Left ventricle myocardium inferior (tissue), 1 donor: ENCODE measurements at places on chromosomes 5 and 9. TPM values are rescaled to one million over a fixed set of nuclear protein-coding genes. Genes with fewer than 3 reads are reported as not detected.

INSL6 gene
- not detected for total RNA-seq

DRD1 gene
- total RNA-seq, result not detected

PALM2AKAP2 gene
- 90.2 TPM for total RNA-seq

F2RL2 gene
- total RNA-seq, result 0.22 TPM

TLR4 gene
- total RNA-seq, result 14.2 TPM

HSPB3 gene
- total RNA-seq, result 418 TPM

KIF20A gene
- total RNA-seq, result 0.77 TPM

PCDHB11 gene
- 0.77 TPM for total RNA-seq

CEP78 gene
- 3.4 TPM for total RNA-seq

SPEF2 gene
- total RNA-seq, result 2.7 TPM

PCDHB12 gene
- total RNA-seq, result 0.69 TPM
